Ovary (tissue), 10 donors: ENCODE measurements at places on chromosomes 5 and 9. TPM values are rescaled to one million over a fixed set of nuclear protein-coding genes. Genes with fewer than 3 reads are reported as not detected.

Gene DHX29
- total RNA-seq, result 18.4 TPM

Gene PCDHB11
- 7.9 TPM for total RNA-seq

Gene CCL27
- total RNA-seq, result not detected

Gene PCDHGB6
- total RNA-seq, result 9.8 TPM

Gene PIP5KL1
- total RNA-seq, result 3.8 TPM

GRCh38 chr9:72465593-72465984 lies 55.8 kb upstream of the TMC1 start:
- DNase-seq, result no peak

DNA sequence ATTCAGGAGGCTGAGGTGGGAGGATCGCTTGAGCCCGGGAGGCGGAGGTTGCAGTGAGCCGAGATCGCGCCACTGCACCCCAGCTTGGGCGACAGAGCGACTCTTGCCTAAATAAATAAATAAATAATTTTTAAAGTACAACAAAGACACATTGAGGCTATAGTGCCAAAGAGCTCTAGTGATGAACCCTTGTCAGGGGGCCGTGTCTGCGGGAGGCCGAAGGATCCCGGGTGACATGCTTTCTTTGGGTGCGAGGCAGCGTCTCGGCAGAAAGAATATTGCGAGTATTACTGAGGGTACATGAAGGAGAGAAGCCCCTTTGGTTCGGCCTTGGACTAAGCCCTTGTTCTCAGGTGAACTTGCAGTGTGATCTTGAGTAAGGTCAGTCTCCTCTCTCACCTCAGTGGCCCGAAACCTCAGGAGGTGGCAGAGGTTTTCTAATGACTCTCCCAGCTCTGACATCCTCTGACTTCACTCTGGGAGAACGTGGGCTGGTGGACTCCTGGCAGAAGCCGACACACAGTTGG lies 397 bp upstream of the RECK start:
- no peak for DNase-seq

DNA sequence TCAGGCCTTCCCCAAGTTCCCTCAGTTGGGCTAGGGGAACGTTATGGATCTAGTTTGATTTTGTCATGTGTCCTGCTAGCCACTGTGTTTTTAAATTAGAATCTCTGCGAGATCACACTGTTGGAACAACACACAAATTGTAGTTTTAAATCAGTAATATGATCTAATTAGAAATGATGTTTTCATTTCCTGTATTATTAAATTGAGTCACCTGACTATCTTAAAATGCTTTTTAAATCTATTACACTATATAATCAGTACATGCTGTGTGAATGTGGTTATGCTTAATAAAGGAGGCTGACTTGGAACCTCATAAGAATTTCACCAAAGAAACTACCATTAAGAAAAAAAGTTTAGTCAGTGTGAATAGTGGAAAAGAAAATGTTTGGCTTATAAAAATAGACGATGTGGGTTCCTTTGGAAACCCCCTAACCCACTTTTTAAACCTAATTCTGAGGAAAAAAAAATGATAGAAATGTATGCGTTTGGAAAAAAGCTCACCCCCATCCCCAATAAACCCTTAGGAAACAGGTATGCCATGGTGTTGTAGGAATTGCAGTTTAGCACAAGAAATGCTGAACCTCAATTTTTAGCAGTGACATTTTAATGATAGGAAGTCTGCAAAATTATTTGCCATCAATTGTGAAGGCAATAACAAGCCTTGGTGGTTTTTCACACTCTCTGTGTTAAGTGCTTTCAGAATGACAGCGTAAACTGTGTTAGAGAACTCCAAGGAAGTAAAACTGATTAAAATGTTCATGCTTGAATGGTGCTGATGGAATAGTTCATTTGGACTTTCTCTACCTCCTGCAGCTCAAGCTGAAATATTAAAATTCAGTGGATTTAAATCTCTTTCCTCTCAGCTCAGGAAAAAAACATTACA lies 59.0 kb downstream of the TLE4 start:
- no peak for DNase-seq

GRCh38 chr5:14148890-14149671 lies 5.9 kb downstream of the TRIO start:
- no peak for DNase-seq

- no peak for DNase-seq
Measured at GRCh38 chr9:21933865-21934264, 60.3 kb downstream of the CDKN2A start.

GRCh38 chr9:76271755-76272154 lies 122.5 kb downstream of the RFK start:
- no peak for DNase-seq

DNA sequence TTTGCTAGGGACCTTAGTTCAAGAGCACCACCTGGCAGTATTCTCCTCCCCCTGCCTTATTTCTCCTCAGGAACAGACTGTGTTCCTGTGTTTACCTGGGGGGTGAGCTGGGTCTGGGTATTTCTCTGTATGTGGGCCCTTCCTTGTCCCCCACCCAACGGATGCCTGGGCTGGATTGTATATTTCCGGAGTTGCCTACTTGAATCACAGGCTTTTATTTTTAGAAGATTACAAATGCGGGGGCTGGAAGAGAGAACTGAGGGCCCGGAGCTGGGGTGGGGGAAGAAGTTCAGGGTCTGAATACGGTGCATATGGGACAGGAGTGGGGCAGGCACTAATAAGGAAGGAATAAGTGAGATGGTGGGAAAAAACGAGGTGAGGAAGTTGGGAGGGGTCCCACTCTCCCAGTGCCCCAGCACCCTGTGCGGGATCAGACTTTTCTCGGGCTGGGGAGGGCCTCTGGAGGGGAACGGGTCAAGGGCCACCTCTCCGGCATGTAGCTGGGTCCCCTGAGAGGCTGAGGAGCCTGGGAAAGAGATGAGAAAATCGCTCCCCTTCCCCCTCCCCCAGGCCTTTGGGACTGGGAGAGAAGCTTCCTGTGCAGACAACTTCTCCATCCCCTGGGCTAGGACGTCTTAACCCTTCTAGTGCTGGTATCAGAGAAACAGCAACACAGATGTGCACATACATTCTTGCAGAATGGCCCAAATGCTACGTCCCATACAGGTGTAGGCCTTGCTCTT lies 42.1 kb downstream of the PCDH1 start:
- DNase-seq, result no peak

DNA sequence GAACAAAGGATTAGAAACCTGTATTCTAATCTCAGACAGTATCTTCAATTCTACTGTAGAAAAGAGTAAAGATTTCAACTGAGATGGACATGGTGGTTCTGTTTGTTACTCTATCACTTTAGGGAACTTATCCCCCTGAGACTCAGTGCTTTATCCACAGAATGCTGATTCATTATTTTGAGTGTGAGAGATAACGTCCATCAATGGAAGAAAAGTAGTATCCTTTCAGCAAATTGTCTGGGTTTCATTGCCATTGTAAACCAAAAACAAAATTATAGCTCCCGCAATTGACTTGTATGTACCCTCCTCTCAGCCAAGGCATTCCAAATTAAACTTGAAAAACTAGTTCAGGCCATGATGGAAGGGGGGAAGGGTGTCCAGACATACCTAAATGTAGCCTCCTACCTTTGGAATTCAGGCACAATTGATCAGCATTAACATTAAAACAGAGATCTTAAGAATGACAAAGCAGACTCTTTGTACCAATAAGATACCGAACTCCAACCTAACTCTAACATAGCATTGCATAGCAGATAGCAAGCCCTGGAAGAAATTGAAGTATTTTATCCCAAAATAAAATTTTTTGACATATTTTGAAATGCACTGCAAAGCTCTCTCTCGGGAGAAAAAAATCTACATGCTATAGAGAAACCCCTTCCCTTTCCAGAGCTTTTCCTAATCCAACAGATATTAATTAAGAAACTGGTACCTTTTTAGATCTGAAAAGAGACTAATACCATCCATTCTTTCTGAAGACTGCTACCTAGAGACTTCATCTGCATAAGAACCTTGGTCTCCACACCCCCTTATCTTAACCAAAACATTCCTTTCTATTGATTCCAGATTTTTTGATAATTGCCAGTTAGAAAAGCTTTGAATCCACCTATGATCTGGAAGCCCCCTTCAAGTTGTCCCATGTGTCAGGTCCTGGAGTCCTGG lies 1055.7 kb downstream of the PTPRD start:
- DNase-seq, result no peak

DNA sequence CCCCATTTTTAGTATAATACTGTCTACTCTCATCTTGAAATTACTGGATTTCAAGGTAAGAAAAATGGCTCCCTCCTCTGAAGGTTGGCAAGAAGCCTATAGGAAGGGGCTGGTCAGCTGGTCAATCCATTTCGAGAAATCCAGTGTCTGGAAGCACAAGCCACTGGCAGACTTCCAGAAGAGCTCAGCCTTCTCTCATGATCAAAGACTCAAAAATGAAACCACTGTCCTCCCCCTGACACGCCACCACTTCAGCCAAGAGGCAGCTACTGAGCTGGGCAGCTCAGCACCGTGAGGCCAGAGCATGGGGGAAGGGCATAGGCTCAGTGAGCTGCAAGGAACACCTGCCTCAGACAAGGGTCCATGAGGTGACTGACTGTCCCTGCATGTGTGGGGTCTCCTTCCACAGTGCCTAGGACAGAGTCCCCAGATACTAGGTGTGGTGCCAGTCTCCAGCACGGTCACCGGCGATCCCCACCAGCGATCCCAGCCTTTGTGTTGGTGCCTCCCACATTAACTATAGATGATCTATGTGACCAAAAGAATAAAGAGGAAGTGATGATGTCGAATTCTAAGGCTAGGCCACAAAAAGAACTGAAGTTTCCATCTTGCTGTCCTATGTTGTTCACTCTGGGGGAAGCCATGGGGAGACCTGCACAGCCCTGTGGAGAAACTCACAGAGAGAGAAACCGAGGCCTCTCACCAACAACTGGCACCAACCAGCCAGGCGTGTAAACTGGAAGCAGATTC lies 100.1 kb upstream of the LRRTM2 start:
- peak; percentile 77 for DNase-seq

DNA sequence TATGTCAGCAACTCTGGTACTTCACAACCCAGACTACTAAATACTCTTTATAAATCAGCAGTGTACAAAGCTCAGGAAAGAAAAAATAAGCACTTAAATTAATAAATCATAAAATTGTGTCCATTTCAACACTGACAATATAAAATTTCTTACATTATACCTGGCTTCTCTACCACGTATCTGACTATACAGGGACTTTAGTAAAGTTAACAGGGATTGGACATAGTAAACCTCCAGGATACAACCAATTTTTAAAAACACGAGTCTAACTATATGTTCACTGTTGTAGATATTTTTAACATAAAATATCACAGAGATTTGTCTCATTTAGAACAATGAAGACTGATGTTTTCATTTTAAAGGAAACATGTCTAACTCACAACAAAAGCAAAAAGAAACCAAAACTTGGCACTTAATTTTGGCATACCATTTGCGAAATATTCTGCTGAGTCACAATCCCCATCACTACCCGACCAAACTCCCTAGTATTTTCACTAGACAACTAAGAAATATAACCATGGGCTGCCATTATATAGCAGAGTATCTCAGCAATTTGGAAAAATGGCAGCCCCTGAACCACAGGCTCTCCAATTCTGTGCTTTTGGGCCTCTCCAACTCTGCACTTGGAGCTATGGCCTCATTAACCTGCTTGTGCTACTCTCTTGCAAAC lies 14.4 kb downstream of the FAM169A start:
- DNase-seq, result no peak

GRCh38 chr5:2148312-2149194 lies 265.8 kb upstream of the IRX4 start:
- no peak for DNase-seq
